Peyer's patch (tissue), 4 donors: ENCODE measurements at places on chromosomes 5 and 9. TPM values are rescaled to one million over a fixed set of nuclear protein-coding genes. Genes with fewer than 3 reads are reported as not detected.

- no peak for DNase-seq
These were observed 33.6 kb upstream of the ERBIN start for GRCh38 chr5:65892801-65893200.

DNA sequence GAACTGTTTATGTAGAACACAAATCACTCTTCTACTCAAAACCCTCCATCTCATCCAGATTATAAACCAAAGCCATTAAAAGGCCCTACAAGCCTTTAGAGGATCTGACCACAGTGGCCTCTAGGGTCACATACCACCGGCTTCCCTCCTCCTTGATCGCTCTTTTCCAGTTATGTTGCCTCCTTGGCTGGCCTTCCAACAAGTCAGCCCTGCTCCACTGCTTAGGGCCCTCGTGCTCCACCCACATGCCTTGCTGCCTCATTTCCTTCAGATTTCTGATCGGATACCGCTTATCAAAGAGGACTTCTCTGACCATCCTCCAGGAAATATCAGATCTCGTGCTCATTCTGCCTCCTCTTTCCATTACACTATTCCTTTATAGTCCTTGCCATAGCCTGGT is 139.4 kb upstream of the RAI14 start:
- DNase-seq = no peak

- DNase-seq = no peak
These were observed 29.5 kb upstream of the TRIM14 start for GRCh38 chr9:98148486-98148885.

- DNase-seq = no peak
These were observed 75.1 kb downstream of the MRPS27 start for GRCh38 chr5:72244862-72245371.

DNA sequence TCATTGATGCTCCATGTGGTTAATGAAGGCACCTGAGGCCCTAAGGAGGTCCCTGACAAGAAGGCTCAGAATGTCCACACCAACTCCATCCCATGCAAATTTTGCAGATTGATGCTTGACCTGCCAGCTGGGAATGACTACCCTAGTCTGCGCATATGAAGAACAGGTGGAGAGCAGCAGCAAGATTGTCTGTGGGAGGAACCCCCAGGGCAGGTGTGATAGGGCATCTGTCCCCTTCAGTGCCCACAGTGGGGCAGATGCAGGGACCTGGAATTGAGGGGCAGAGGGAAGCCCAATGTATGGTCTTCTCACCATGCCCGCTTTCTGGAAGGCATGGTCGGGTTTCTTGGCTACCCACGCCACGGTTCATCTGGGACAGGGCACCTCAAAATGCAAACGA is 79.6 kb downstream of the MACROH2A1 start:
- no peak for DNase-seq

DNA sequence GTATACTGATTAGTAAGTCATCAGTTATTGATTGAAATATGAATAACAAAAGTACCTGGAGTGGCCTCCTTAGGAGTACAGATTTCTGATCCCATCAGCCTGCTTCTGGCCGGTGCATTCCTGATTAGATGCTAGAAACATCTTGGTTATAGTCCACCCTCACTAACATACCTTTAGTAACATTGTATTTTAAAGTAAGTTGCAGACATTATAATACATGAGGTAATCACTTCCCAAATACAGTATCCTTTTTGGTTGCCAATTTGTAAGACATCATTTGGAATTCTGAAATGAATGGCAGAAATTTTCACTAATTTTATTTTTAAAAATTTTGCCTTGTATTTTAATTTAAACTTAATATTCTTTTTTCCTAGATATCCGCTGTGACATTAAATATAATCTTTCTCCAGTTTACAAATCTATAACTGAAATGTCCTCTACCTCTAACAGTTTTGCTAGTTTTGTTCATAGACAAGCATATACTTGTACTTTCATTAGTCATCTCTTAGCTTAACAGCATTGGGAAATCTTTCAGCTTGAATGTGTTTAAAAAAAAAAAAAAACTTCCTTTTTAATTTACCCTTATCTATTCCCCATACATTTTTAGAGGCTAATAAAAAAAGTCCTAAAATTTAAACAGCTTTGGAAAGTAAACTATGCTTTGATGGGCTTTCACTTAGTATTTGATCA is 178.9 kb downstream of the XRCC4 start:
- no peak for DNase-seq

GRCh38 chr9:105485131-105485530 is 37.3 kb downstream of the FSD1L start:
- no peak for DNase-seq

DNA sequence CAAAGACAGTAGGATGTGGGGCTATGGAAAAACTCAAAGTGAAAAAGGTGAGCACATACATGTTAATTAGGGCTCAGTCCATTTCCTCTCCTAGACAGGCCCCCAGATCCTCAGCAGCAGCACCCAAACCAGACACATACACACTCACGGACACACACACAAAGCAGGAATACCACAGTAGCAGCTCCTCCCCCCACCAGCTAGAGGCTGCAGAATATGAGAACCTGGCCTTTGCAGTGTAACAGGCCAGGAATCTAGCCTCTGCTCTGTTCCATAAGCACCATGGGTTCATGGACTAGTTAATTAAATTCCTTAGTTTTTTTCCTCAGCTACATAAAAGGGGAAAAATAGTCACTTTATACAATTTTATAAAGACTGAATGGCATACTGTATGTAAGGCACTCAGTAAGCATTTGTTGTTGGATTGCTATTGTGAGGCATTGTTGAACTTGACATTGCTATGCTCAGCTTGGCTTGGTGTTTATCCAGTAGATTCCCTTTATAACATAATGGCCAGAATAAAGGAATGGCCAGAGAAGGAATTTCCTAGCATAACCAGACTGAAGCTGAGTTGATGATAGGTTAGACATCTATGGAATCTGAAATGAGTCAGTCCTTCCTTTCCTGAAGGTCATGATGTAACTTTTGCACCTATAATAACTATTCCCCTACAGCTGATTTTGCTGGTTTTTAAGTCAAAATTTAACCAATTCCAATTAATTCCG is 186.8 kb downstream of the SEMA5A start:
- no peak for DNase-seq

DNA sequence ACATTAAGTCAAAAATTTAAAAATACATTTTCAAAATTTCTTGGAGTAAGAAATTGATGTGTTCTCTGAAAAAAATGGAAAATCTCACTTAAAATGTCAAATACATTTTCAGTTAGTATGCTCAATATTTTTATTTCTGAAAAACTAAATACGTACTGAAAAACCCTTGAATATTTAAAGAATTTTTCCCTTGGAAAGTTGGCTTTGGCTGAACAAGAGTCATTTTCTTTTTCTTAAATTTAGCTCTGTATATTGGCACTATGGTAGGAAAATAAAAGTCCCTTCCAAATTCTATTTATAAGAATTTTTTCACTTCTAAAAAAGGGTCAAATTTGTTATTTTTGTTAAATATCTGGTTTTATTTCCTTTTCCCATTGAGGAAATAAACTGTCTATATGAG is 29.0 kb upstream of the CDH18 start:
- no peak for DNase-seq

- DNase-seq = no peak
These were observed 5.5 kb downstream of the ANGPTL2 start for GRCh38 chr9:127116957-127117356.

- DNase-seq = no peak
These were observed 111.4 kb downstream of the LHX2 start for GRCh38 chr9:124122813-124123462.

- DNase-seq = no peak
These were observed 35.6 kb downstream of the ERAP1 start for GRCh38 chr5:96772111-96772510.

DNA sequence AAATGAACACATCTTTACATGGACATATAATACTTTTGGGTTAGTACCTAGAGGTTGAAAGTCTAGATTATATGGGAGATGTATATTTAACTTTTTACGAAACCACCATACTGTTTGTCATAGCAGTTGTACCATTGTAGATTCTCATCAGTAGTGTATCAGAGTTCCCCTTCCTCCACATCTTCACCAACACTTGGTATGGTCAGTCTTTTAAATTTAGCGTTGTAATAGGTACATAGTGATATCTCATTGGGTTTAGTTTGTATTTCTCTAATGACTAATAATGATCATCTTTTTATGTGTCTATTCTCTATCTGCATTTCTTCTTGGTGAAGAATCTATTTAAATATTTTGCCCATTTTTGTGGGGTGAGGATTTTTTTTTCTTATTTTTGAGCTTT is 137.5 kb downstream of the NR3C1 start:
- no peak for DNase-seq

DNA sequence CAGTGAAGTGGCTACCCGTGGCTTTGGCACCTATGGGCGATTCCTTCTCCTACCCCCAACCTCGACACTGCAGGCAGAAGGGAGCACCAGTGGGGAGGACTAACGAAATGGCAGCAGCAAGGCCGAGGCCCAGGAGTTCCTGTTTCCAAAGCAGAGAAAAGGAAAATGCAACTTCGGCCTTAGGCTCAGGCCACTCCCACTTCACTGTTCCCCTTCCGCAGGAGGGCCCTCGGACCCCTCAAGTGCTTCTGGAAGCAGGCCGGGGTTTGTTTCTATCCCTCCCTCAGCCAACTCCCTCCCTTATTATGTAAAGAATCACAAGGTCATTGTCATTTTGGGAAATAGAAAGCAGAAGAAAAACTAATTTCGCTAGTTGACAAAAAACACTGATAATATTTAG is 36.4 kb upstream of the NKX2-5 start:
- no peak for DNase-seq

- DNase-seq = peak; percentile 67
These were observed 1.6 kb downstream of the ANXA2R start for GRCh38 chr5:43038496-43038989.

DNA sequence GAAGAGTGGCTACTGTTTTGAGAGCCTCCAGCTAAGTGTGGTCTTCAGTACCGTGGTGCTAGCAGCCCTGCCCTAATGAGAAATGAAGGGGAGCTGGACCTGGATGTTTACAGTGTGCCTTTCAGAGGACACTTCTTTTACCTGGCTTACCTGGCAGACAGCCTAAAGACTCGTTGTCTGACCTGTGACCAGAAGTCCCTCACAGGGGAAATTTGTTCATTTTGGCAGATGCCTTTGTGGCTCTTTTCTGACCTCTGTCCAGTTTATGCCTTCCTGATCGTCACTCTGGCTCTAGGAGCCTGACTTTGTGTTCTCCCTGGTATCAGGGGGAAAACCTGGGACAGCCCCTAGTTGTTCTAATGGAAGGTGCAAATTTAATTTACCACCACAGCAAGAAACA is 475.1 kb downstream of the DMRTA1 start:
- DNase-seq = no peak

The OR1J2 gene
- not detected for total RNA-seq

The ZCCHC9 gene
- total RNA-seq = 28.9 TPM

The C7 gene
- total RNA-seq = 52.8 TPM

The TAF11L6 gene
- not detected for total RNA-seq

The CCNO gene
- not detected for total RNA-seq

The TICAM2 gene
- 3.3 TPM for total RNA-seq
